ENCODE measurements at places on chromosomes 7 and 10.

- no peak for DNase-seq
Observed at GRCh38 chr7:131765575-131765974, 209.1 kb upstream of the PODXL start.

- DNase-seq: no peak
Observed at GRCh38 chr7:142513178-142513955, 235.9 kb upstream of the PRSS1 start.

- no peak for DNase-seq
Observed at GRCh38 chr7:133554330-133554729, 301.5 kb downstream of the EXOC4 start.

DNA sequence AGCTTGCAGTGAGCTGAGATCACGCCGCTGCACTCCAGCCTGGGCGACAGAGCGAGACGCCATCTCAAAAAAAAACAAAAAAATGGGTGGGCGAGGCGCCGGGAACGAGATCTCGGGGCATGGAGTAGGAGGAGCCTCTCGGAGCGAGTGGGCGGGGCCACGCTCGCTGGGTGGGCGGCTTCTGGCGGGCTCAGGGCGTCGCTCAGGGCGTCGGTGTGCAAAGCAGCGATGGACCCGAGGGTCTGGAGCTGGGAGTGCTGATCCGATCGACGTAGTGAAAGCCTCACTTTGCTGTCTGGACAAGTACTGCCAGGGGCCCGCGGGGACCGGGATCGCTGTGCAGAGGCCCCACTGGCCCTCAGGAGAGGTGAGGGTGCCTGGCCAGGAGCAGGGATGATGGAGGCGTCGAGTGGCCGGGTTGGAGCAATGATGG is 22.6 kb upstream of the AMZ1 start:
- no peak for DNase-seq

DNA sequence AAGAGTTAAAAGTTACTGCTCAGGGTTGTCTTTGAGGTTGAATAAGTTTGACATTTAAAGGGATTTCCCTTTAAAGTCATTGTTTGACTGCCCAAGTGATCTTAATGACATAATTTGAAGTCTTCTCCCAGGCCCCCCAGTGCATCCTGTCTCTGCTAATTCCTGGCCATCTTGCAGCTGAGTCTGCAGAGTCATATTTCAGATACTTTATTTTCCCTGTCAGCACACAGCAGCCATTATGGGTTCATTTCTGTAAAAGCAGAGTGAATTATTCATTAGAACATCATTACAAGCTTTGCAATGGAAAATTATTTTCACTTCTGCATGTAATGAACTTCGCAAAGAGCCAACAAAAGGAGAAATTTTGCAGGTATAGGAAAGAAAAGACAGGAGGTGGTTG is 536.6 kb downstream of the GALNT17 start:
- no peak for DNase-seq

- DNase-seq: no peak
Observed at GRCh38 chr10:43262397-43262901, 4.4 kb downstream of the RASGEF1A start.

GRCh38 chr10:104301907-104302690 is 33.1 kb downstream of the GSTO2 start:
- DNase-seq: peak; percentile 58

All from LHCN-M2 (cell line).